ENCODE measurements at places on chromosomes 7 and 10.

DNA sequence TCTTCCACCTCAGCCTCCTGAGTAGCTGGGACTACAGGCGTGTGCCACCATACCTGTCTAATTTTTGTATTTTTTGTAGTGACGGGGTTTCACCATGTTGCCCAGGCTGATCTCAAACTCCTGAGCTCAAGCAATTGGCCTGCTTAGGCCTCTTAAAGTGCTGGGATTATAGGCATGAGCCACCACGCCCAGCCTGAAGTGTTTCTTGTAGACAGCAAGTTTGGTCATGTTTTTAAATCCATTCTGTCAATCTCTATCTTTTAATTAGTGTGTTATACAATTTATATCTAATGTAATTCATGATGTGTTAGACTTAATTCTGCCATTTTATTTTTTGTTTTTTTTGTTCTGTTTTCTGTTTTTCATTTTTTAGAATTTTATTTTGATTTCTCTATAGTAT lies 17.2 kb upstream of the MXI1 start:
- DNase-seq = no peak

DNA sequence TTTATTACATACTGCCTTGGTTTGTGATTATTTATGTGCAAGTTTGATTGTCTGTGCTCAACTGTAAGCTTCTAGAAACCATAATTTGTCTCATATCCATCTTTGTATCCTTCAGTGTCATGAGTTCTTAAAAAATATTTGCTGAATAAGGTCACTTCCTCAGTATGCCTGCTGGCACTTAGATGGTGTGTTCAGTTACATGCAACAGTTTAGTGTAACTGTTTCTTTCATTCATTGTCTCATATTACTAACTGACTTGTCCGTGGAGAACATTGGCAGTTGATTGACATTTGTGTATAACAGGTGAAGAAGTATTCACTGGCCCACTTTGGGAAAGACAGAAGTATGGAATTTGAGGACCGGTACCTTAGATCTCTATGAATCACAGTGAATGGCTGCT lies 236.9 kb downstream of the PRKG1 start:
- DNase-seq = no peak

DNA sequence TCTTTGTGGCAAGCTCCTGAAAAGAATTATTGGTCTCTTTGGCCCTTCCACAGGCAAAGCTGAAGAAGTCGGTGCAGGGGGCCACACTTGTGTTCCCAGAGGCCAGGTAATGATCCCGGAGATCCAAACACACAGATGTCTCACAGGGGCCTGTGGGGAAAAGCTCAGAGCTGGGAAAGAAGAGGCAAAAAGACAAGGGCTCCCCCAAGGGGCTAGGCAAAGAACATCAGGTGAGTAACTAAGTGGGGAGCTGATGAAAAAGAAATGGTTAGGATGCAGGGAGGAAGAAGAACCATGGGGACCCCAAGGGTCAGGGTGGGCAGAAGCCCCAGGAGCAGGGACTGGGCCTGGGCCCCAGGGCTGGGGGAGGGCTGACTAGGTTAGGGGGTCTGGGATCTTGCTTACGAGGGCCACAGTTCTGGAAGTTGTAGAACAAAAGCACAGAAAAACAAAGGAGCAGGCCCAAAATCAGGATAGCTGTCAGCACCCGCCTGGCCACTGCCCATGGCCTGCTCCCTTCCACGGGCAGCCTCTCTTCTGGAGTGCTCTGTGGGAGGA lies 1.1 kb downstream of the KEL start:
- DNase-seq = no peak

DNA sequence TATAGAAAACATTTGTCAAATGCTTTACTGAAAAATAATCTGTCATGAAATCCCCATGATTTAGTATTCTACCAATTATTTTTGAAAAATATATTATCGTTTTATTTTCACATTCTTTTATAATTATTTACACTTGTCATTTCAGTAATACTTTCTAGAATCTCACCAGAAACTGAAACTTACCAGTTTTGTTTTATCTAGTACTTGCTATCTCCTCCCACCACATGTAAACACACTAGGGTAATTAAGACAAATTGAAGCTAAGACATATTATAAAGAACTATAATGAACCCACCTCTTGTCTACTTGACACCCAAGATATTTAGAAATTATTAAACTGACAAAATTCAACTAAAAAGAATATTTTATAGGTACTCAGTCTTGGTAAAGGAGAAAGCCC lies 51.5 kb upstream of the GRM3 start:
- DNase-seq = no peak

DNA sequence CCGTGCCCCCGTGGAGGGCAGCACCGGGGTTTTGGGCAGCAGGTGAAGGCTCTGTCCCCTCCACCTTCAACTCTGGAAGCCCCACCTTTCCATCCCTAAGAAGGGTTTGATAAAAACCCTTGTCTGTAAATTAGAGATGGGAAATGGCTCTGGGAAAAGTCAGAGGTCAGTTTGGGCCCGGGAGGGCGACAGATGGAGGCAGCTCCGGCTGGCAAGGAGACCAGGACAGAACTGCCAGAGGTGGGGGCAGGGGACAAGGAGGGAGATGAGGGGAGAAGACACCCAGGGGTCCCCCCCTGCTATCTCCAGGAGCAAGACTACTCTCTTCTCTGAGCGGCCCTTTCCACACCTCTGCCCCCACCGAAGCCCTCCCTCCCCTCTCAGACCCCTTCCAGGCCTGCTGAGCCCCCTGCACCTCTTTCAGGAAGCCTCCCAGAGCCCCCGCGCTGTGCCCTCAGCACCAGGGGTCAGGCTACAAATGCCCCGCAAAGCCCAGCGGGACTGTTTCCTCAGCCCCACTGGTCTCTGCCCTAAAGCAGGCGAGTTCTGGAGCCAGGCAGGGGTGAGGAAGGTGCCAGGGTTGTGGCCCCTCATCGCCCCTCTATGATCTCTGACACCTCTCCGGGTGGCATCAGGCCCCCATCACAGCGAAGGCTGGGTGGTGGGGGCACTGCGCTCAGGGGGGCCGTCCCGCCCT lies 980 bp upstream of the SH2B2 start:
- DNase-seq = no peak

DNA sequence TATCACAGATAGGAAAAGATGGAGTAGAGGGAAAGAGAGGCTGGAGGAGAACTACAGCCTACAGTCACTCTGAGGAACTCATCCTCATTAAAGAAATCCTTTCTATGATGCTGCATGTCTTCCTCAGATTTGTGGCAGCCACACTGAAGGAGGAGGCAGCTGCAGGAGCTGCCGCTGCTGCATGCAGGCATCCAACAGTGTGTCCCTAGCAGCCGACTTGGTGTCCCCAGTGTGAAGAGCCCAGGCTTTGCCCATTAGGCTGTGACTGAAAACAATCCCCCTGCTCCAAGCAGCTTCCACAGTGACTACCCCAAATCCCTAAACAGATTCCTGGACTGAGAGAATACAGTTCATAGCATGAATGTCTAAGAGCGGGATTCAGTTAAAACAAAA lies 23.1 kb downstream of the SKIDA1 start:
- peak; percentile 61 for DNase-seq

- DNase-seq = no peak
Observed at GRCh38 chr10:72228318-72228751, 12.3 kb upstream of the ASCC1 start.

DNA sequence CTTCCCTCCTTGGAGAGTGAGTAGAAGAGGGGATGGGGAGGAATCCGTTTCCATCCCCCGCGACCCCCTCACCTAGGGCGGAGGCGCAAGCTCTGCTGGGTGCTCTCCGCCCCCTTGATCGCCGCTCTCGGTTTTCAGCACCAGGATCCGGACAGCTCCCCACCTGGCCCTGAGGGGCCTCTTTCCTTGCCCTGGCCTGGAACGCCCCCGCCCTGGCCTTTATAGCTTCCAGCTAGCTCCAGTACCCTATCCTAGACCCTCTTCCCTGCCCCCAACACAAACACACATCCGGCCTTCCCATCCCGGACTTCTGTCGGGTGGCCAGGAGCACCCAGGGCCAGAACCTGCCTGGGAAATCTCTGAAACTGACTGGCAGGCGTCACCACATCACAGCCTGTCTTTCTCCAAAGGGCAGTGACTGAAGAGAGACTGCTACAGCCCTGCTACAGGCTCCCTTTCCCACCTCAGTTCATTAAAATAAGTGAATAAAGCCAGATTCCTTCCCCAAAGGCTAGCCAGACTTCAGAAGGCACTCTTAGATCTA lies 72.3 kb upstream of the LEP start:
- peak; percentile 89 for DNase-seq

DNA sequence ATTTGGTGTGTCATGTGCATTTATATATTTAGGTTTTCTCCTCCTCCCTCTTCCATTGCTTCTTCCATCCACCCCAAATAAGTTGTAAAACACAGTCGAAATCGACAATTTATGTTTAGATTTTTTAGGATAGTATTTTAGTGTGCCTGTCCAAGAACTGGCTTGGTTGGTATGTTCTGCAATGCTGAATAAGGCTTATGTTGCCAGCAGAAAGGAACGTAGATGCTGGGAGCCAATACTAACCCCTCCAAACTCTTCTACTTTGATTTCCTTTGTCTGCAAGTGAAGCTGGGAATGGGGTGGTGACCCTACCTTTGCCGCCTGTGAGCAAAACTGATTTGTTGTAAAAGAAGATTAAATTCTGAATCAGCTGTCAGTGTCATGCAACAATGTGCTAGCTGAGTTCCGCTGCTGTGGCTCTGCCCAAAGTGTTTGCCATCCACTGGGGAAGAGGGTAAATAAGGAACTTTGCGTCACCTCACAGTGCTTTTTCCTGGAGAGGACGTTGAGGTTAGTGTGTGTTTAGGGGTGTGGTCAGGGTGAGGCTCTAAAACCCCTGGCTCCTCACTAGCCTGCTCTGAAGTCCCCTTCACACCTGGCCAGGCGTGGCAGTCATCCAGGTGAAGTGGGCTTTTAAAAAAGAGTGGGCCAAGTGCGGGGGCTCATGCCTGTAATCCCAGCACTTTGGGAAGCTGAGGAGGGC lies 44.4 kb downstream of the TACC2 start:
- no peak for DNase-seq

DNA sequence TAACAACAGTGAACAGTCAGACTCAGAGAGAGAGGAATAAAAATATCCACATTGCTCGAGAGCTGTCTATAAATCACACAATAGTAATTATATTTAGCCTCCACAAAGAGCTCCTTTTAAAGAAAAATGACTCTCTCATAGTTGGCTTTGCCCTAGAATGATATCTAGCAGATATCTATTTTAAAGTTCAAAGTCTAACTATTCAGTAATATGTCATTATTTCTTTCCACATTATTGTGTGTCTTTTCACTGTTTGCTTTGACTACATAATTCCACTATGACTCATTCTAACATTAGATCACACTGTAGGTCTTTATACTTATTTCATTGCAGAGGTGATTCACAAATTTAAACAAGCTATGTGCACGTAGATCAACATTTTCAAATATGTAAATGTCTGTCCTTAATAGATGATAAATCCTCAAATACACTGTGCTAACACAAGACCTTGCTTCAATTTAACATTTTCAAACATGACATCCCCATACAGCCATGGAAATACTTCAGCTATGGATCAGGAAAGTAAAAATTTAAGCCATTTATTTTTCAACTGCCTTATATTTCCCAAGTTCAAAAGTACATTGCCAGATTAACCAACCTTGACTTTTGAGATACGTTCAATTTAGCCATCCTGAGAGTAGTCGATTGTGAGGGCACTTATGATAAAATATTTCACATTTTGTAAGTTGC lies 99.9 kb upstream of the AKR1E2 start:
- DNase-seq = no peak

DNA sequence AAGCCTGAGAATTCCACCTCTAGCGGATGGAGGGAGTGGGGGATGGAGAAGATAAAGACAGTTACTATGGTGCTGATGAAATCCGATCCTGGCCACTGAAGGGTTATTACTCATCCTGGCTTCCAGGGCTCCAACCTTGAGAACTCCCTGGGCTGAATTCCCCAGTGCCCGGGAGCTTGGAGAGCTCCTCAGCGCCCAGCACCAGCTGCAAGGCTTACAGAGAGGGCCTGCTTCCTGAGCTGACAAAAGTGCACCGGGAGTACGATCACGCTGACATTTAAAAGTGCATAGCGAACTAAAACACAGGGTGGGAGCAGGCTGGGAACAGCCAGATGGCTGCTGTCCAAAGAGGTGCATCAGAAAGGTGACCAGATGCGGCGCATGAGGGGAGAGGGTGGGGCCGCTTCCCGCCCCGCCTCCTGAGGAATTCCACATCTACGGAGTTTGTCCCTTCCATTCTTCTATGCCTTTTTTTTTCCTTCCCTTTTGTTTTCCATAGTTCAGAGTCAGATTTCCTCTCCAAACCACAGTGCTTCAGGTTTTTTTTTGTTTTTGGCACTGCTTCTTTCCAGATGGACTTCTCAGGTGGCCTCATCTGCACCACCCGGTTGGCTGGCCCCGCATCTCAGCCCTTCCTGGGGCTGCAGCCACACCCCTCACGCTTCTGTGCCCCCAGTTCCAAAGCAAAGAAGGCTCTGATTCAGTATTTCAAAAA lies 62.4 kb upstream of the MKRN1 start:
- DNase-seq = peak; percentile 73

GRCh38 chr7:120735791-120736190 lies 122.2 kb downstream of the TSPAN12 start:
- DNase-seq = no peak

DNA sequence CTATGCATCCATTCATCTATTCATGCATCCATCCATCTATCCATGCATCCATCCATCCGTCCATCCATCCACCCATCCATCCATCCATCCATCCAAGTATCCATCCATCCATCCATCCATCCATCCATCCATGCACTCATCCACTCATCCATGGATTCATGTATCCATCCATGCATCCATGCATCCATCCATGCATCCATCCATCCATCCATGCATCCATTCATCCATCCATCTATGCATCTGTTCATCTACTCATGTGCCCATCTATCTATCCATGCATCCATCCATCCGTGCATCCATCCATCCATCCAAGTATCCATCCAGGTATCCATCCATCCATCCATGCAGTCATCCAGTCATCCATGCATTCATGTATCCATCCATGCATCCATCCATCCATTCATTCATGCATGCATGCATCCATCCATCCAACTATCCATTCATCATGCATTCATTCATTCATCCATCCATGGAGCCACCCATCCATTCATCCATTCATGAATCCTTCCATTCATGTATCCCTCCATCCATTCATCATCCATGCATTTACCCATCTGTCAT lies 132.0 kb downstream of the DYNC2I1 start:
- DNase-seq = no peak

DNA sequence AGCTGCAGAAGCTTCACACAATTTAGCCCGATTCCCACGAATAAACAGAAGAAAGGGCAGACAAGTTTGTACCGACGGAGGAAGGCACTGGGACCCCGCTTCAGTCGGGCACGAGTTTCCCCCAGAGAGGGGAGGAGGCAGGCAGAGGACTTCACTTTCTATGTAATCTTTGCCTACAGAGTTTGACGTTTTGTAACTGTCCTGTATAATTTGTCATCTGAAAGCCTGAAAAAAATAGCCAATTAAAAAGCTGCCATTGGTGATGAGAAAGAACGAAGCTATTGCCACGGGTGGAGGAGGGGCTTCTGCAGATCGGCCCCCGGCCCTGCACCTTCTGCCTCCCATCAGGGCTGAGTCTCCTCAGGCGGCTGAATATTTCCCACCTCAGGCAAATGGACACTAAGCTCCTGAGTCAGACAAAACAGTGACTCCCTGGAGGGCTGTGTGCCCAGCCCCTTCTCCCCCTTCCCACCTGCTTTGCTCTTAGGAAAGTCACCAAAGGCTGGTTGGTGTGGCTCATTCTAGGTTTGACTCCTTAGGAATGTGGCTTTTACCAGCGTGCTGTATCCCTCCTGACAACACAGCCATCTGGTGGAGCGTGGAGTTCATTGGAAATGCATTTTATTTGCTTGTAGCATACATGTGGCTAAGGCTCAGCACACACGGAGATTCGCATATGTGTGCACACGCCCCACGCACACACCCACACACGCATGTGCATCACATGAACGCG lies 117.4 kb downstream of the VIPR2 start:
- DNase-seq = peak; percentile 46

GRCh38 chr10:90865401-90865800 lies 6.4 kb upstream of the RPP30 start:
- DNase-seq = no peak

All from ecto neural progenitor cell (in vitro differentiated cells).